ENCODE measurements at places on chromosomes 5 and 9.

- no peak for DNase-seq
These were observed 20.8 kb downstream of the C9orf152 start for GRCh38 chr9:110187126-110187525.

DNA sequence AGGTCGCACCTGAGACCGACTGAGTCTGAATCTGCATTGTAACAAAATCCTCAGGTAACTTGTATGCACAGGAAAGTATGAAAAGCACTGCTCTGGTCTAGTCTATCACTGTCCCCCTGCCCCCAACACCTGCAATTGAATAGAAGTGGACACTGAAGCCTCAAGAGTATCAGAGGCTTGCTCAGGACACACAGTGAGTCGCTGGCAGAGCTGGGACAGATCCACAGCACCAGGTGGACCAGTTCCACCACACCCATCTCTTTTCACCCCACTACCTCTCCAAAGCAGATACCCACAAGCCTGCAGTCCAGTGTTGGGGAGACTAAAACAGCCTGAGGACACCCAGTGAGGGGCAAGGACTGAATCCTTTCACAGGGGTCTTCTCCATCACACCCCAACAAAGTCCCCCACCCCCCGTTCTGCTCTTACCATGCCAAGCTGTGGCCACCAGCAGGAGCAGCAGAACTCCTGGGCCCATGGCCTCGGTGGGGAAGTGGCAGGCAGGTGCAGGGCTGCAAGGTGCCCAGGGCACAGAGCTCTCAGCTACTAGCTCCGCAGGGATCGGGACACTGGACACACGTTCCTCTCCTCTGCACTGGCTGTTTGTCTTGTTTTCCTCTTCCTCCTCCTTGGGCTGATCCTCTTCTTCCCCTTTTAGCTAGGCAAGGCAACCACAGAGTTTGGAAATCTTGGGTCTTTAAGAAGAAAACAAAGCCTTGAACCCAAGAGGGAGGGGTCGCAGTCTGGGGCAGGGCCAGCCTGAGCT, at the start of gene CSF1R:
CSF1R (minus strand) TSS at position 605 of the 766 bp plus-strand sequence; CDS start at position 478, 127 bp downstream.
- DNase-seq: no peak

- no peak for DNase-seq
These were observed 28.9 kb downstream of the MAN2A1 start for GRCh38 chr5:109718632-109719031.

GRCh38 chr5:142356349-142356715, 31.5 kb upstream of the SPRY4 start:
- DNase-seq: no peak

DNA sequence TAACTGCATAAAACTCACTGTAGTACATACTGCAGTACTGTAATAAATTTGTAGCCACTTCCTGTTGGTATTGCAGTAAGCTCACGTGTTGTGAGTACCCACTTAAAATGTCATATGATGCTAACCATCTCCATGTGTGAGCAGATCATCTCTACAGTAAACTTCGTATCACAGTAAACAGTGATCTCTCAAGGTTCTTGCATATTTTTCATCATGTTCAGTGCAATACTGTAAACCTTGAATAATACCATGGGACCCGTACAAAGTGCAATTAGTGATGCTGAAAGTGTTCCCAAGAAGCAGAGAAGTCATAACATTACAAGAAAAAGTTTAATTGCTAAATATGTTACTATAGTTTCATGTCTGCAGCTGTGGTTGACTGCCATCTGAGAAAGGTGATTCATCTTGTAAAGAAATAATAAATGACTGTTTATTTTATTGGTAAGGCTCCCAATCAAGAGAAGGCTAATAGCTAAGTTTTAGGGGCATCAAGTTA, 253.8 kb upstream of the POU5F2 start:
- no peak for DNase-seq

- no peak for DNase-seq
These were observed 126.1 kb downstream of the BNC2 start for GRCh38 chr9:16744394-16744793.

DNA sequence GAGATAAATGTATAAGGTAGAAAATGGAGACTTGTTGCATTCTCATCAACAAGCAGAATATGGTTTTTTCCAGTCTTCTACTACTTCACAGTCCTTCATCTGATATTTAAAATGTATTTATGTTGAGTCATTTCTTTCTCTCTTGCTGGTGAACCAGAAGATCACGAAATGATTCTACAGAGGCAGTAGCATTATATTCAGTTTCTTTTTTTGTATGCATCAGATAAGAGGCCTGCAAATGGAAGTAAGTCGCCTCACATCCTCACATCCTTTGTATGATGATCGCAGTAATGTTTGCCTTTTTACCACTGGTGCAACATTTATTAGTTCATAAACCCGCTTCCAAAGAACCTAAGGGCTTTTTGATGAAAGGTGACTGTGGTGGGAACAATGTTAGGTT, 22.1 kb upstream of the IL13 start:
- no peak for DNase-seq

GRCh38 chr9:98795970-98796363, 388 bp downstream of the ANKS6 start:
- peak; percentile 65 for DNase-seq

GRCh38 chr5:172902497-172903472, 56.4 kb upstream of the RPL26L1 start:
- DNase-seq: peak; percentile 73

- no peak for DNase-seq
These were observed 103.3 kb upstream of the FSTL4 start for GRCh38 chr5:133715616-133716015.

DNA sequence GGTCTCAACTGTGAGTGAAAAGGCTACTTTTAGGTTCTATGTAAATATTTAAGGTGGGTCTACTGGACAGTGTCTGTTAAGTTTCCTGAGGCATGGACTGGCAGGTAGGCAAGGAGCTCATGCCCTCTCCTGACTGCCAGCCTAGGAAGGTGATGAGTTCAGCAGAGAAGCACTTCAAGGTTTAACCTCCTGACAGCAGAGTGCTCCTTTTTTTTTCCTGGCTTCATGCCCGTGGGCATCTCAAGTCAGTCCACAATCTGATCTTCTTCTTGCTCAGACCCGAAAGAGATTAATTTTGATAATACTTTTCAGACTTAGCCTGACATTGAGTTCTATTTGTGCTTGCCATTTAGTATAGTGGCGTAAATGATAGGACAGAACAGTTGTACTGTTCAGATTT, 241.9 kb upstream of the NREP start:
- DNase-seq: no peak

- no peak for DNase-seq
These were observed 38.5 kb upstream of the GZMA start for GRCh38 chr5:55063899-55064298.

GRCh38 chr9:136799079-136799853, 3.1 kb downstream of the CCDC183 start:
- no peak for DNase-seq

DNA sequence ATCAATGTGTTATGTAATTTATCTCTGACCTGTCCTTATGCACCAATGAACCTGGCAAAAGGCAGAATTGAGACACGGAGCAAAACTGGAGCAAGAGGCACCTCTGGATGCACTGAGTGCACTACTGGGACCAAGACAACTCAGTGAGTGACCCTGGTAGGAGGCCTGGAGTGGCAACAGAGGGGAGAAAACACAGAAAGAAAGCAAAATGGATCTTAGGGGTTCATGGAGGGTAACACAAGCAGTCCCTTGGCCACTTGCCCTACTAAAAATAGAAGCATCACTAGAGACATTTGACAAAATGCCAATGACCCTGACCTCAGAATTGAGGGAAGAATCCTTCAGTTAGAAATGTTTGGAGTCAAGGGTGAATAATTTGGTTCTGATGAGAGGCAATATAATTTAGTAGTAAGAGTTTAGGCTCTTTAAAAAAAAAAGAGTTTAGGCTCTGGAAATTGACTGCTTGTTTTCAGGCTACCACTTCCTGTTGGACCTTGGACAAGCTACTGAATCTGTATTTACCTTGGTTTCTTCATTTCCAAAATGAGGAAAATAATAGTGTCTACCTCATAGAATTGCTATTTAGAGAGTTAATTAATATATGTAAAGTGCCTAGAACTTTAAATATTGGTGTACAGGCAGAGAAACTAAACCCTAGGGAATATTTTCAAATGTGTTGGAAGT, 234.9 kb upstream of the TARS1 start:
- DNase-seq: no peak

DNA sequence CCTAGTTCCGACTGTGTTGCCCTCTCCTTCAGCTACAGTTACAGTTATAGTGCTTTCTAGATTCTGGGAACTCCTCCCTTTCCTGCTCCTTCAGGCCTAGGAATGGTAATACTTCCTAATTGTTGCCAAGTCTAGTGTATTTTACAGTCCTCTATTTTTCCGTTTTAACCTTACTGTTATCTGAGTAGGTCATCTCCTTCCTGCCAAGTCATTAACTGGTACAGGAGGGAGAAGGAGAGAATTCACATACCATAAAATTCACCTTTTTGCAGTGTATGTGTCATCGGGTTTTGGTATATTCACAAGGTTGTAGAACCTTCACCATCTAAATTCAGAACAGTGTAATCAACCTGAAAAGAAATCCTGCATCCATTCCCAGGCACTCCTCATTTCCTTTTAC, 335.4 kb upstream of the MEF2C start:
- no peak for DNase-seq

DNA sequence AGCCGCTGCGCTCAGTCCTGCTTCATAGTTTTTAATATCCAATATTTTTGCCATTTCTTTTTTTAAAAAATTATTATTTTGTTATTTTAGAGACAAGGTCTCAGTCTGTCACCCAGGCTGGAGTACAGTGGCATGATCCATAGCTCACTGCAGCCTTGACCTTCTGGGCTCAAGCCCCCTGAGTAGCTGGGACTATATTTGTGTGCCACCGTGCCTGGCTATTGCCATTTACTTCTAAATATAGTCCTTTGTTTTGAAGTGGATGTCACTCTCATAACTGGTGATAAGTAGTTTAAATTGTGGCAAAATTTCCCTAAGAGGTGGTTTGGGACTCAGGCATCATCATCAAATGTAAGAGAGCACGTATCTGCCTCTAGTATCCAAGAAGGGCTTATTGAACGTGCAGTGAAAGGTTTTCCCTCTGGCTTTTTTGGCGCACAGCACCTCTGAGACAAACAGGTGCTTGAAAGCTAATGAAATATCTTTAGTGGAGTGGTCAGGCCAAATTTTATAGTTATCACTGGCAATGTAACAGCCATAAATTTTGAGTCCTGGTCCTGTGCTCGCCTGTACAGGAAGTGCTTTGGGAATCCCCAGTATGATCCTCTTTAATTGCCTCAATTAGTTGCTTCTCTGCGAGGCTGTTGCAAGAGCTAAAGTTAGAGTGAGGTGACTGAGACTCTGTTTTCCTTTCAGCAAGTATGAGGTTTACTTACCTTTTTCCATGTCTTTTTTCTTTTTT, 14.8 kb downstream of the STXBP1 start:
- no peak for DNase-seq

DNA sequence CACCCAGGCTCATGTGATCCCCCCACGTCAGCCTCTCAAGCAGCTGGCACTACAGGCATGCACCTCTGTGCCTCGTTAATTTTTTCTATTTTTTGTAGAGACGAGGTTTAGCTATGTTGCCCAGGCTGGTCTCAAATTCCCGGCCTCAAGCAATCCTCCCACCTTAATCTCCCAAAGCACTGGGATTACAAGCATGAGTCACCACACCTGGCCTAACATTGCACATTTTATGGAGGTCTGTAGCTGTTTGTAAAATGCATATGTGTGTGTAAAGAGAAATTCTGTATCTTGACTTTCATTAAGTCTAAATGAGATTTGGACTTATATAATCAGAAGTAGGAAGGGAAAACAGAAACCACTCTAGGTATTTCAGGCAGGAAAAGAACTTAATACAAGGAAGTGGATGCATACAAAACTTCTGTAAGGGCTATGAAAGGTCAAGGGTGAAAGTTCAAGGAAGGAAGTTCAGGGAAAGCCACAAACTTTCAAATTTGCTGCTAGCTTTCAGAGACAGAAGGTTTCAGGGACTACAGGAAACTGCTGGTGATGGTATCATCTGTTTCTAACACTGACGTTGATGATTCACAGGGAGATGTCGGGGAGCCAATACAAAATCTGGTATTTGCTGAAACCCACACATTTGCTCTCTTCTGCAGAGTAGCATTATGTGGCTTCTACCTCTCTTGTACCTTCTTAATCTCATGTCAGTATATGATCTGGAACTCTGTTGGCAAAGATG, 209.4 kb downstream of the PIK3R1 start:
- DNase-seq: no peak

GRCh38 chr9:90521811-90522570, 120.6 kb downstream of the DIRAS2 start:
- DNase-seq: no peak

DNA sequence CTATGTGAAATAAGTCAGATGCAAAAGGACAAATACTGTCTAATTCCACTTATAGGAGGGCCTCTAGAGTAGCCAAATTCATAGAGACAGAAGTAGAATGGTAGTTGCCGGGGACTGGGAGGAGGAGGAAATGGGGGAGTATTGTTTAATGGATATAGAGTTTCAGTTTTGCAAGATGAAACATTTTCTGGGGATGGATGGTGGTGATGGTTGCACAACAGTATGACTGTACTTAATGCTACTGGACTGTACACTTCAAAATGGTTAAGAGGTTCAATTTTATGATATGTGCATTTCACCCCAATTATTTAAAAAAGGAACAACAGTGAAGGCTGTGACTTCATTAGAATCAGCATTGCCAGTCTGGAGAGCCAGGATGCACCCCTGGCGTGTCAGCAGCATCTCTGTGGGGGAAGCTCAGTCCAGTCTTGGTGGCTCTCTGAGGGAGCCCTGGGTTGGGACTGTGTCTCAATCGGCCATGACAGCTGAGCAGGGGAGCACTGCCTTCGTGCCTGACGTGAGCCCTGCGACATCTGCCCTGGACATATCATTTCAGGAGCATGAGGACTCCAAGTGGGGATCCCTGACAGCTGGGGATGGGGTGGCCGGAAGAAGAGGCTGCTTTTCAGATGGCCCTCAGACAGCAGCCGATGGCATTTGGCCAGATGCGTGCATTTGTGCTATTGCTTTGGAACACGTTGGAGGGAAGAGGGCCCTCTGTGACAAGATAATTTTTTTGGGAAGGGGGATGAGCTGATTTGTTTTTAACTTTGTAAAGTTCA, 130.8 kb upstream of the STC2 start:
- no peak for DNase-seq

GRCh38 chr9:95268681-95269080, 48.8 kb downstream of the FANCC start:
- peak; percentile 26 for DNase-seq

DNA sequence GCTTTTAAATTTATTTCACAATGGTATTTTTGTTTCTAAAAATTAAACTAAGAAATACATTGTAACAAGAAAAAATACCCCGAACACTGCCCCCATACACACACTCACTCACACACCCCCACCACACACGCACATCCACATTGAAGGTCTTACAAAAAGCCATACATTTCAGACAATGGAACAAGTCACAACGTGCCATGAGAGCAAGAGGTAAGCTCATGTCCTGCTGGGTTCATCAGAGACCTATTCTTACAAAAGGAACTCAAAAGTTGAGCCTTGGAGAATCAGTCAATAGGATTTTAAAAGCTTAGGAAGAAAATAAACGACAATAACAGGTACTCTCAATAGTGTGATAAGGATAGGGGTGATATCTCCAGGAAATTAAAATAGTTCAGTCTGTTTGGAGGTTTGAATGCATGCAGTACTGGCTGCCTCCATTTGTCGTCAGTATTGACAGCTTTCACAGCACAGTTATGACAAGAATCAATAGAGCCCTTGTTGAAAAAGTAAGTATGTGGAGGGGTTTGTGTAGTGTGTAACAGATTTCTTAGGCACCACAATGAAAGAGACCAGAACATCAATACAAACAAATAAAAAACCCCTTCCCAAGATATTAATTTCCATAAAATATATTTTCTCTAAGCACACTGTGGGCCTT, 1826.2 kb upstream of the CDH6 start:
- DNase-seq: no peak

Measured in iPS-NIHi11 (cell line).